ENCODE measurements at places on chromosomes 2 and 18. TPM values are rescaled to one million over a fixed set of nuclear protein-coding genes. Genes with fewer than 3 reads are reported as not detected.

Gene OR6B2
- total RNA-seq, result not detected

Gene IL1R1
- total RNA-seq, result 17.4 TPM

Gene MEX3C
- 20.6 TPM for total RNA-seq

Gene KLHL14
- total RNA-seq, result not detected

Gene NPHP1
- total RNA-seq, result 4.7 TPM

Gene MRPL30
- 26.4 TPM for total RNA-seq

Gene REG3G
- total RNA-seq, result not detected

Gene RBMS1
- 52.0 TPM for total RNA-seq

Gene RNF125
- total RNA-seq, result 3.3 TPM

Gene SLC25A12
- 104 TPM for total RNA-seq

Gene ABCG8
- total RNA-seq, result not detected

Gene CTAGE1
- not detected for total RNA-seq

Gene SKOR2
- not detected for total RNA-seq

Gene NFE2L2
- 44.4 TPM for total RNA-seq

Gene FOXI3
- not detected for total RNA-seq

Gene ANKRD36
- total RNA-seq, result 6.1 TPM

Gene KCNJ3
- total RNA-seq, result 0.31 TPM

Gene BCS1L
- total RNA-seq, result 44.5 TPM

Gene GAREM1
- total RNA-seq, result 12.2 TPM

Gene DSG1
- 1.7 TPM for total RNA-seq

Gene LBX2
- total RNA-seq, result 0.14 TPM

Gene EGR4
- total RNA-seq, result not detected

Gene FOXD4L1
- not detected for total RNA-seq

Gene CAPN10
- total RNA-seq, result 23.8 TPM

Gene HOXD12
- total RNA-seq, result not detected

Gene CPLX4
- total RNA-seq, result not detected

Gene WNT6
- total RNA-seq, result 0.34 TPM

Gene SNTG2
- 0.58 TPM for total RNA-seq

Gene MC5R
- not detected for total RNA-seq

Gene FBLN7
- 0.51 TPM for total RNA-seq

Gene IL36A
- total RNA-seq, result not detected

Gene IL18R1
- 1.00 TPM for total RNA-seq

Gene CD8A
- 0.24 TPM for total RNA-seq

Gene ONECUT2
- total RNA-seq, result 0.07 TPM

Gene HOXD11
- total RNA-seq, result not detected

Gene FAP
- total RNA-seq, result 3.5 TPM

Gene KYNU
- 6.0 TPM for total RNA-seq

Gene NYAP2
- total RNA-seq, result not detected

Gene MYOM1
- 801 TPM for total RNA-seq

Gene TMEM247
- total RNA-seq, result not detected

Gene CPO
- 0.28 TPM for total RNA-seq

Gene PPM1B
- total RNA-seq, result 48.0 TPM

Measured in heart left ventricle (tissue), 16 donors.